ENCODE measurements at places on chromosomes 6 and 20. TPM values are rescaled to one million over a fixed set of nuclear protein-coding genes. Genes with fewer than 3 reads are reported as not detected.

The RBM12 gene
- 39.7 TPM for total RNA-seq

The DEFB132 gene
- not detected for total RNA-seq

The OPRM1 gene
- not detected for total RNA-seq

The NFATC2 gene
- total RNA-seq = 2.7 TPM

The TDRD6 gene
- under 0.01 TPM for total RNA-seq

The TSHZ2 gene
- 0.77 TPM for total RNA-seq
